Activated naive CD4-positive, alpha-beta T cell treated with anti-CD3 and anti-CD28 coated beads for 36 hours (primary cell): ENCODE measurements at places on chromosomes 3 and 15.

- DNase-seq, result peak; percentile 21
Measured at GRCh38 chr15:41933771-41934170, 38.6 kb downstream of the EHD4 start.

GRCh38 chr15:91625506-91625905, 228.0 kb upstream of the SLCO3A1 start:
- no peak for DNase-seq

- no peak for DNase-seq
Measured at GRCh38 chr3:161405087-161405486, 33.8 kb upstream of the SPTSSB start.

- DNase-seq, result no peak
Measured at GRCh38 chr15:66864086-66864830, 162.2 kb downstream of the SMAD6 start.

- DNase-seq, result no peak
Measured at GRCh38 chr3:42735019-42735418, 32.4 kb upstream of the HHATL start.

DNA sequence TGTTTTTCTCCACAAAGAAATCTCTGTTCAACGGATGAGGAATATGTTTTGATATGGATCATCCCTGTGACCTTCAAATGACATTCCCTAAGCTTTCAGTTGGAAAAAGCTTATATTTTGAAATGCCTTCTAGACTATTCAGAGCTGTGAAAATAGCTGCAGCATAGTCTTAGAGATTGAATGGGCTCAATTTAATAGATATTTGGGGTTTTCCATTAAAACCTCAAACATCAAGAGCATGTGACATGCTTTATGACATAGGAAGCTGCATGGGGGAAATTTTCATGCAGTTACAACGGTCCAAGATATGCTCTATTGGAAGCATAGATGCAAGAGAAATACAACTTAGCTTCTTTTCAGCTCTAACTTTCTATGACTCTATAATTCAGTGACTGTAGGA, 102.8 kb downstream of the LSAMP start:
- DNase-seq, result no peak
